A673 (cell line): ENCODE measurements at places on chromosomes 13 and 19.

- peak; percentile 62 for DNase-seq
These were observed at the start of gene CERS4 for GRCh38 chr19:8208922-8209461. TSS of gene CERS4 (plus strand) at chr19:8209370. CDS start at chr19:8251077, 41,707 bp downstream.

GRCh38 chr19:38262585-38263268 lies 1.6 kb upstream of the SPINT2 start:
- DNase-seq: no peak

- DNase-seq: peak; percentile 21
These were observed 1796.5 kb upstream of the MIR17HG start for GRCh38 chr13:89550938-89551337.

DNA sequence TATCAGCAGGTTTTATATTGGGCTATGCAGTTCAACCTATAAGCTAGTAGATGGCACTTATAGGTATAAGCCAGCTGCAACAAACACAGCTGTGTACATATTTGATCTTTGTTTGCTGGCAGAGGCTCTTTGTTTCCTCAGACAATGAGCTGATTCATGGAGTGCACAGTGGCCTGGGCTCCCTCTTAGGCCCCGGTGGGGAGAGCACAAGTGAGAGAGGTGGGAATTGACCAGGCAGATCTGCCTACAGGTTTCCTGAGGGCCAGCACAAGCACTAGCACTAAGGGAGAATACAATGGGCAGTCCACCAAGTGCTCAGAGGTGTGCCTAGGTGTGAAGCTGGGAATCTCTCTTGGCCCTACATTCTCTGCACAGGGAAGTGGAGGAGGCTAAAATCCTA lies 1390.7 kb downstream of the SLITRK5 start:
- no peak for DNase-seq

GRCh38 chr13:32595306-32595705 lies 9.1 kb downstream of the PDS5B start:
- no peak for DNase-seq

DNA sequence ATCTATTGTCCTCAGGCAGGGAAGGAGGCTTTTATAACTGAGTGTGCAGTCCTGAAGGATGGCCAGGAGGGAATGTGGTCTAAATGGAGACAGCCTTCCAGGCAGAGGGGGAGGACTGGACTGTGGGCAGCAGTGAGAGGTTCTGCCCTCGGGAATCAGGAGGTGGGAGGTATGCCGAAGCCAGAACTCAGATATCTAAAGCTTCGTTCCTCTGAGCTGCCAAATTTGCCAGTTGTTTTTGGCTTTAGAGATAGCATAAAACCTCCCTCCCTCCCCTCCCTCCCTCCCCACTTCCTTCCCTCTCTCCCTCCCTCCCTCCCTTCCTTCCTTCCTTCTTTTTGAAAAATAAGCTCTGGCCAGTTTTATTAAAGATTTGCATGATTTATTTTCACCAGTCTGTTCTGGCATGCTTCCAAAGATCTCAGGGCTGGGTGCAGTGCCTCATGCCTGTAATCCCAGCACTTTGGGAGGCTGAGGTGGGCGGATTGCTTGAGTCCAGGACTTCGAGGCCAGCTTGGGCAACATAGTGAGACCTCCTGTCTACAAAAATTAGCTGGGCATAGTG lies 2.4 kb downstream of the MEDAG start:
- DNase-seq: peak; percentile 67

DNA sequence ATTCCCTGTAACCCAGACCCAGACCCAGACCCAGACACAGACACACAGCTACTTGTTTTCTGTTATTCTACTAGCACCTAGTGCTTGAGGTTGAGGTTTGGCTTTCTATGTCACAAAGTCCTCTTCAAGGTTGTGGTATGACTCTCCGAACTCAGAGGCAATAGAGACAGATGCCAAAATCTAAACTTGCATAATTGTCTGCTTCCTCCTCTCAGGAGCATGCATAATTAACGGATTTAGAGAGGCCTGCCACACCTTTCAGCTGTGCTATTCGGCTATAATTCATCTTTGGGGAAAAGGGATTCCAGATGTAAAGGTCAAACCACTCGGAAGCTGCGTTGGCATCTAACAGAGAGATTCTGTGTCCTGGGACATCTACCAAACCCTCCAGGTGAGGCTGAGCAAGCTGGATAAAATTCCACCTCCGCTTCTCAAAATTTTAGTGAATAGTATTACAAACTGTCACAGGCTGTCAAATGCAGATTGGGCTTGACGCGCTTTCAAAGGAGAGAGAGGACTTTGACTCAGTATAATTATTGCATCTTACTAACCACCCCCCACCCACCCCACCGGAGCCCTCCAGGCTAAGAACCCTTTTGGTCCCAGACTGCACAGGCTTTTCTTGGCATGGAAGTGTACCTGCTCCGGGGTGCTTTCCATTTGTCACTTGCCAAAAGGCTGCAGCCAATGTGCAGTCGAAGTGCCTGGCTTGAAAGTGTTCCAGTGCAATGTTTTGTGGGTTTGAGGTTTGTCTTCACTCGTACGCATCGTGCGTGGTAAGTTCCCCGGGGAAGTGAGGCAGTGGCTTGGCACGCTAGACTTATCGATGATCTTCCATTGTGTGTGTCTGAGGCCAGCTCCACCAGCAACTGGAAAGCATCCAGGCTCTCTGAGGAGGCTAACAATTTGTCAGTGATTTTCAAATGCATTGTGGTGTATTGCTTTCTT lies 194.1 kb downstream of the TDRD3 start:
- peak; percentile 64 for DNase-seq

DNA sequence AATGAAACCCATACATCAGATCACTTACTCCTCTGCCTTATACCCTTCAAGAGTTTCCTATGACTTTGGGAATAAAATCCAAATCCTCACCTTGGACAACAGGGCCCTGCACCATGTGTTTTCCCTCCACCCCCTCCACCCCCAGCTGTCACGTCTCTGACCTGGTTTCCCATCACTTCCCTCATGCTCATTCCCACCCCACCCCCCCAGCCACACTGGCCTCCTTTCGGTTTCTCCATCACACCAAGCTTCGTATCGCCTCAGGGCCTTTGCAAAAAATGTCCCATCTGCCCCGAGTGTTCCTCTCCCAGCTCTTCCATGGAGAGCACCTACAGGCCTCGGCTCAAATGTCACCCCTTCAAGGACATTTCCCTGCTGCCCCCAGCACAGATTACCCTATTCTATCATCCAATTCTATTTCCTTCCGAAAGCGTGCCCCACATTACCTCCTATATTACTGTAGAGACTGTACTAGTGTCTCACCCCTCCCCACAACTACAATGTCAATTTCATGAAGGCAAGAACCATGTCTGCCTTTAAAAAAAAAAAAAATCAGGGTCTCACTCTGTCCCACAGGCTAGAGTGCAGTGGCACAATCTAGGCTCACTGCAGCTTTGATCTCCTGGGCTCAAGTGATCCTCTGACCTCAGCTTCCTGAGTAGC lies 16.8 kb upstream of the FFAR2 start:
- no peak for DNase-seq

DNA sequence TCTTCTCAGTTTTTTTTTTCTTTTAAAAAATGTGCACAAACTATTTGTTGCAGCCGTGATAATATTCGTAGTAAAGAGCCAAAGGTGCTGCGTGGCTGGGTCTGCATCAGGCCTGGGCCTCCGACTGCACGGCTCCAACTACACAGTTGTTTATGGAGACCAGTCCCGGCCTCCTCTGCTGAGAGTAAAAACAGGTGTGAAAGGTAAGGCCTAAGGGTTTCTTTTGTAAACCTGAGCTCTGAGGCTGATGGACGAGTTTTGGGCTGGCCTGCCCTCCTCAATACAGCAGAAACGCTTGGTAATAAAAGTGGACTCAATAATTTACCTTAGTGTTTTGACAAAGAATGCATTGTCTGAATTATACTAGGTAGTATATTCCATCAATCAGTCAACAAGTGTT lies 3.9 kb downstream of the MBNL2 start:
- no peak for DNase-seq

- no peak for DNase-seq
These were observed 39.5 kb upstream of the CNMD start for GRCh38 chr13:52779103-52779502.

GRCh38 chr19:17948931-17949930 lies 16.4 kb downstream of the CCDC124 start:
- no peak for DNase-seq

GRCh38 chr13:113153810-113154748 lies 4.4 kb upstream of the PROZ start:
- peak; percentile 75 for DNase-seq

GRCh38 chr13:107234319-107235073 lies 666.6 kb upstream of the ARGLU1 start:
- DNase-seq: no peak

GRCh38 chr13:44693156-44693764 lies 117.1 kb upstream of the TSC22D1 start:
- DNase-seq: no peak

DNA sequence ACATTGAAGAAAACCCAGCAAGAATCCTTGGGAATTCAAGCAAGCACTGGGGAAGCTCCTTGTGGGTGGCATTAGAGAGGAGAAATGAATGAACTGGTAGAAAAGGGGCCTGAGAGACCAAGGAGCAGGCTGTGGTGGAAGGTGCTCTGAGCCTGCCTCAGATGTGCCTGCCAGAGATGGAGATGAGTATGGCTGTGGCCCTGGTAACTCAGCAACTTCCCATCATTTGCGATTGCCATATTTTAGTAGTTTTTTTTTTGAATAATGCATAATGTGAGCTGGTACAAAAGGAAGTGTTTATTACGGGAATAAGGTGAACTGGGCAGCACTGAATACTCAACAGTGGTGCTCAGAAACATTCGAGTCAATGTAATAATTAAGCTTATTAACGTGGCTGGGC lies 39.1 kb downstream of the ERICH6B start:
- DNase-seq: no peak

DNA sequence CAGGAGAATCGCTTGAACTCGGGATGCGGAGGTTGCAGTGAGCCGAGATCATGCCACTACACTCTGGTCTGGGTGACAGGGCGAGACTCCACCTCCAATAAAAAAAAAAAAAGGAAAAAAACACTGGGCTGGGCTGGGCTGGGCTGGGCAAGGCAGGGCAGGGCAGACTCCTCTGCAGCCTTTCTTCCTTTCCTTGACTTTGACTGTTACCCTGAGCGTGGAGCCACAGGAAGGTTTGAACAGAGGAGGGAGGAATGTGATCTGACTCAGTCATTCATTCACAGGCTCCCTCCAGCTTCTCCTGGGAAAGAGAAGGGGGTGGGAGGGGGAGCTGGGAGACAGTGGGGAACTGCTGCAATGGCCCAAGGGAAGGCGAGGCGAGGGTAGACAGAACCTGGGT lies 2.7 kb upstream of the ACTN4 start:
- DNase-seq: no peak

- DNase-seq: no peak
These were observed 5.5 kb upstream of the ZNF428 start for GRCh38 chr19:43624933-43625332.

- peak; percentile 67 for DNase-seq
These were observed 98.5 kb upstream of the PABPC3 start for GRCh38 chr13:24997367-24997967.

GRCh38 chr19:5326986-5327623 lies 13.5 kb downstream of the PTPRS start:
- DNase-seq: no peak

GRCh38 chr13:98972059-98972458 lies 5.8 kb downstream of the DOCK9 start:
- DNase-seq: no peak

- DNase-seq: peak; percentile 37
These were observed 22.3 kb downstream of the TMEM161A start for GRCh38 chr19:19115954-19116353.

DNA sequence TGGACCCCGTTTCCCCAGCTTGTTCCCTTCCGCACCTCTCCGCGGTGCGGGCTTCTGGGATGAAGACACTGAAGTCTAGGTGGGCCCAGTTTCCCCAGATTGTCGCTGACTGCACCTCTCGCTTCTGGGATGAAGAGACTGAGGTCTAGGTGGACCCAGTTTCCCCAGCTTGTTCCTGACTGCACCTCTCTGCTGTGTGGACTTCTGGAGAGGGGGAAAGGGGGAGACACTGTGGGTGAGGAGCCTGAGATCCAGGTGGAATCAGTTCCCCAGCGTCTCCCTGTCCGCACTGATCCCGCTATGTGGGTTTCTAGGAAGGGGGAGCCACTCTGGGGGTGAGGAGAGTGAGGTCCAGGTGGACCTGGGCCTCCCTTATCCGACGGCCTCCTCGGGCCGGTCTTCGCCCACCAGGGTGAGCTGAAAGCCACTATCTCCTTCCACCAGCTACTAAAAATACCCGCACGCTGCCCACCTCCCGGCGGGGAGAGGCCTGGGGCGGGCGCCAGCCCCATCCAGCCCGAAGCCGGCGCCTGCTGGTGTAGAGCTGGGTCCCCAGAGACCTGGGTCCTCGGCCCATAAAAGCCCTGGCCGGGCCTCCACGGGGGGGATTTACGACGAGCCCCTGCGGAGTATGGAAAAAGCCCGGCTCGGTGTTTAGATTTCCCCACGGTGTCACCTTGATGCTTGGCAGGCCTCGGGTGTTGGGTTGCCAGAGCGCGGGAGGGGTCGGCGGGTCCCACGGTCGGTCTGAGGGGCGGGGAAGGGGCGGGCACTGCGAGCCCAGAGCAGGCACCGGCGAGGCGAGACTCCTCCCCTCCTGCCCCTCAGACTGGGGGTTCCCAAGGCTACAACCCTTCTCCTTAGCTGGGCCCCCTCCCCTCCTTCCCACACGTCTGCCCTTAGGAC lies 10.6 kb downstream of the FUT6 start:
- peak; percentile 83 for DNase-seq

DNA sequence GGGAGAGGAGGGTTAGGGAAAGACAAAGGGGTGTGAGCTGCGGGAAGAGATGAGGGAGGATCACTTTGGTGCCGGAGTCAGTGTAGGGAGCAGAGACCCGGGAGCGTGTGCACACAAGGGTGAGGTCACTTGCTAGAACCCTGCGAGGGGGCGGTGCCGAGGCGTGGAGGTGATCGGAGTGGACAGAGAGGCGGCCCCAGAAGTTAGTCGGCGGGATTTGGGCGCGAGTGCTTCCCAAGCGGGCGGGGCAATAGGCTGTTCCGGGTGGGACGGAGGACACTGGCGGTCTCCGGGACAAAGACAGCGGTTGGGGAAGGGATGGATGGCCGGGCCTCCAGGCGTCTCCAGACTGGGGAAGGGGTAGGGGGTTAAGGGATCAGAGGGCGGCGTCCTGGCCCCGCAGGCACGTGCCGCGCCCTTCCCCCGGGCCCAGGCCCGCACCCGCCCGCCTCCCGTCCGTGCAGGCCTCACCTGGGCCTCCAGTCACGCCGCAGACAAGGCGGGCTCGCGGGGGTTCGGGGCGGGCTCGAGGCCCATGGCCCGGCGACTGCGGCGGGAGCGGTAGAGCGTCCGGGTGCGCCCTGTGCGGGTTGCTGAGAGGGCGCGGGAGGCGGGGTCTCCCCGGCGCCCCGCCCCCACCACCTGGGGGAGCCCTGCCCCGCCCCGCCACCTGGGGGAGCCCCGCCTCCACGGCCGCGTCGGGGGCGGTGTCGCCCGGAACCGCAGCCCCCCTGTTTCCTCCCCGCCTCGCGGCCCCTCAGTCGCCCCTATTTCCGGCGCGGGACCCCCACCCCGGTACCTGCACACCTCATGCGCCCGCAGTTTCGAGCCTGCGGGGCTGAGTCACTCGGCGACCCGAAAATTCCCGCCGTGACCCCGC lies at the start of gene LPAR2:
Gene LPAR2, minus strand, starts transcription at position 600 of the 880 bp plus-strand sequence. CDS start 945 bp downstream, outside the sequence.
- DNase-seq: peak; percentile 55

- no peak for DNase-seq
These were observed 12.0 kb downstream of the CYP4F3 start for GRCh38 chr19:15652559-15653278.

- DNase-seq: no peak
These were observed 123.5 kb downstream of the CRYL1 start for GRCh38 chr13:20401931-20402856.
